Stimulated activated CD8-positive, alpha-beta memory T cell treated with anti-CD3 and anti-CD28 coated beads, Interleukin-2, amount 100 ng/mL, for 1 hour (primary cell): ENCODE measurements at places on chromosomes 1 and 21.

GRCh38 chr1:177228693-177229065 is 57.9 kb downstream of the BRINP2 start:
- no peak for DNase-seq

- no peak for DNase-seq
Observed at GRCh38 chr1:145949219-145949618, 8.6 kb downstream of the LIX1L start.

DNA sequence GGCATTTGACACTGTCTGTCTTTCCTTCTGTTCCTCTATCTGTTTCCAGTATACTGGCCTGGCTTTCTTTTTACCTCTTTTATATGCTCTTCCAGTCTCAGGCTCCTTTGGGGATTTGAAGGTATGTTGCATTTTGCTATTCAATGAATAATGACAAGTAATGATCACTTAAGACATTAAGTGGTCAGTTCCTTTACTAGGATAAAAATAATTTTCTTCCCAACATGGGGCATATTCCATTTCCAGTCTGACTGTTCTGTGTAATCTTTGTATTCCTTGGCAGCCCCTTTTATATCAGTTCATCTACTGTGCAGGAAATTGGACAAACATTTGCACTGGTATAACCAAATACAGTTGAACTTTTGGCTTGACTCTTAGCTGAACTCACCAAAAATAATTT is 15.6 kb downstream of the METTL18 start:
- no peak for DNase-seq

DNA sequence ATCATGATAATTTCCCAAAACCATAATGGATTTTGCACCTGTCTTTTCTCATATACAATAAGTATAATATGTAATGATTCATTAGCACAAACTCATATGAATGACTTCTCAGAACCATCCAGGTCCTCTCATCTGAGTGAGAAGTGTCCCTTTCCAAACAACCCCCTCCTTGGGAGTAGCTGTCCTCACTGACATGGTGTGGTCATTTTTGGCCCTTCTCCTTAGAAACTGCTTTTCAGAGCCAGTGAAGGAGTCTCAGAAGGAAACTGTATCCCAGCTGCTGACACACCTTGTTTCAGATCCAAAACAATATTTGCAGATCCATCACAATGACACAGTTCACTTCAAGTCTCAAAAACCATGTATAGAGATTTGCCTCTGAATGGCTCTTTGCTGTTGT is 95.5 kb downstream of the MIS18A start:
- DNase-seq = no peak

- no peak for DNase-seq
Observed at GRCh38 chr1:46721686-46722205, 2.8 kb upstream of the EFCAB14 start.

DNA sequence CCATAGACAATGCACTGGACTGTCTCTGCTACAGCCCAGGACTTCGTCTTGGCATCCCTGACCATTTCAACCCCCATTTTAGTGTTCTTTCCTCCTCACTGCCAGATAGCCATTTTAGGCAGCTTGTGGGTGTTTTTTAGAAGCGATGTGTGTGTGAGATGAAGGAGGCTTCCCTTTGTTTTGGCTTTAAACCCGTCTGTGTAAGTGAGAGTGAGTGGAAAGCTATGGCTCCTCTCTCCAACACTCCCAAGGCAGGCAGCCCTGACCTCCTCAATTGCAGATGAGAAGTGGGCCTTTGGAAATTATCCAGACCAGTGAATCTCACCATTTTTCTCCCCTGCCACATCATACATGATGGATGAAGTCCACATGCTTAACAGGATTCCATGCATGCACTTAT is 70.3 kb upstream of the PGBD5 start:
- no peak for DNase-seq

GRCh38 chr21:35394049-35394448 is 344.9 kb upstream of the RUNX1 start:
- no peak for DNase-seq

DNA sequence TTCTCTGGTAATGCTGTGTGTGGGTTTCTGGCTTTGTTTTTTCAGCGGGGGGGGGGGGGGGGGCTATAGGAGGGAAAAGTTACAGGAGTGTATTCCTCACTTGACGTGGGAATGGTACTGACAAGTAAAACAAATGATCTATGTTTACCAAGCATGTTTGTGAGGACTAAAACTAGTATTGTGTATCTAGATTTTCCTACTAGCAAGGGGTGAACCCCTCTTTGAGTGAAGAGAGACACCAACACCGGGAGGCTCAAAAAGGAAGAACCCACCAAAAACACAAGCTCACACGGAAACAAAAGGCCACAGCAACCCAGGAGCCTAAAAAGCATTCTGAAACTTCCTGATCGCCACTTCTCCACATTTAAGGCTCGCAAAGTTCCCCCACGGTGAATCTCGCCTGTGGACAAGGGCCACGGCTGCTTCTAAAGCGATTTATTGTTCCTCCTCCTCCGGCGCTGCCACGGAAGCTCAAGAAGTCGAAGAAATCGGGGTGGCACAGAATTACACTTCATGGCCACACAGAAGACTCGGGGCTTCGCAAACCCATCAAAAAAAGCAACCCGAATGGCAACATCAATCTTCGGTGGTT is 703 bp downstream of the PUM1 start:
- DNase-seq = no peak

GRCh38 chr1:78490861-78491450 is at the start of gene PTGFR:
TSS of gene PTGFR (plus strand) at chr1:78490974. CDS start at chr1:78492744, 1,770 bp downstream.
- DNase-seq = no peak

GRCh38 chr1:67723620-67724019 is 38.6 kb downstream of the GADD45A start:
- no peak for DNase-seq

DNA sequence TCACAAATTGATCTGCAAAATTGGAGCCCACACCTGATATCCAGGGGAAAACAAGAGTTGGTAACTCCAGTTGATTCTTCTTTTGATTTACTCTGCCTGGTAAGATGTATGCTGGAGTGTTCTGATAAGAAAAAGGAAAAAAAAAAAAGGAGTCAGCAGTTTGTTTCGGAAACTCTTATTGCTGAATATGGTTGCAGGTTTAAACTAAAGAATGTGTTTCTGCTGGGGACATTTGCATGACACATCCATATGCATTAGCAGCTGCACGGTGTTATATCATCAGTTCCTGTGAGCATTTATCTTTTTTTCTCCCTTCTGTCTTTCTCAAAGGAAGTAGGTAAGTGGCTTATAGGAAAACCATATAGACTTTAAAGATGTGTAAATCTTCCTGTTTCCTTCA is 418.5 kb upstream of the ESRRG start:
- DNase-seq = no peak

DNA sequence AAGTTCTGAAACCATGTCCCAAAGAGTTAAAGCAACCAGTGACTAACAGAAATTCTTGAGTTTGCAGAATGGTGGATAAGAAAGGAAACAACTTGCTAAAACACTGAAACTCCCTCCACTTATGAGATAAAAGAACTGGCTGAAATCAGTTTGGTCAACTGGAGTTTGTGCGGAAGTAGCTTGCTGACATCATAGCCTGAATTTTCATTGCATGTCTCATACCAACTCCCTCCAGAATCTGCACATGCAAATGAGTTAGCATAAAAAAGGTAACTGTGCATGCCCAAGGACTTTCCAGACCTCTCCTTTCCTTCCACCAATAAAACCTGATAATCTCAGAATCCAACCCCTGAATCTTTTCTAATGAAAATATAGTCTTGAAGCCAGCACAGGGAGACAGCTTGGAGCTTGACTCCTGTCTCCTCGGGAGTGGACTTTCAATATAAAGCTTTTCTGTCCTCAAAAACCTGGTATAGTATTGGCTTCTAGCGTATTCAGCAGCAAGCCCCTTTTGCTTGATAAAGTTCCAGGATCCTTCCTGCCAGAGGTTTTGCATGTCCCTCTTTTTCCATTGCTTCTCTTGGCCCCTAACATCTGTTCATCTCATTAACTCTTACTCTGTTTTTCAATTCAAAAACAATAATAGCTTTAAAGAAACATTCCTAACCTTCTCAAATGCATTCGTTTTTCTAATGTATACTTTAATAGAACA is 785.8 kb upstream of the ADGRL4 start:
- DNase-seq = no peak

DNA sequence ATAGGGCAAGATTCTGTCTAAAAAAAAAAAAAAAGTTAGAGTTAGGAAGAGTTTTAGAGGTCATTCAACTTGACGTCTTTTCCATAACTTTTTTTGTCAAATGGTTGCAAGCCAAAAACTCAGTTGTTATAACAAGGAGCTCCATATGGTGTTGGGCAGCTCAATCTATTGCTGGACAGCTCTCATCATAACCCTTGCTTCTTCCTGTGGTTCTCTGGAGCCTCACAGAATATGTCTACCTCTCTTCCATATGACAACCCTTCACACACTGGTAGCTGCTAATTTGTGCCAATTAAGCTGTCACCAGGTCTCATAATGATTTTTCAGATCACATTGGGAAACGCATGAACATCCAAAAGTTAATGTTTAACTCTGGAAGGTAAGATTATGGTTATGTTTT is 57.8 kb upstream of the SLC16A1 start:
- DNase-seq = no peak

- no peak for DNase-seq
Observed at GRCh38 chr1:104125266-104125665, 375.6 kb downstream of the AMY1C start.

DNA sequence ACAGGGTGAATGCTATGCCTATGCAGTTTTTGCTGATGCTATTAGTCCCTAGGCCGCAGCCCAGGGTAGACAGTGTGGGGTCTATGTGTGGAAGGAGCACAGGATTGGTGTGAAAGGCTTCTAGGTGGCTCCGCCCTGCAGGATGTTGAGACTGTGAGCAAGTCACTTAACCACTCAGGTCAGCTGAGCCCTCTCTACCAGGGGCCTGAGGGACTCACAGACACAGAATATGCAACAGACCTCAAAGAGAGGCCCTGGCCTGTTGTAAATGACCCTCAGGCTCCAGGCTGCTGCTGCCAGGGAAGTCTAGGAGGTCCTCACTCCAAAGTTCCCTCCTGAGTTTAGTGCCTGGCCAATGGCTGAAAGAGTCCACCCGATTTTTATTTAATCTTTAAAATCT is 11.0 kb downstream of the NHLH2 start:
- DNase-seq = no peak

- peak; percentile 45 for DNase-seq
Observed at GRCh38 chr1:156625436-156626078, 6.3 kb downstream of the HAPLN2 start.
